Epithelial cell of proximal tubule (primary cell): ENCODE measurements at places on chromosomes 12 and 14. TPM values are rescaled to one million over a fixed set of nuclear protein-coding genes. Genes with fewer than 3 reads are reported as not detected.

The AQP6 gene
- not detected in 2 replicates for total RNA-seq

The PGF gene
- total RNA-seq = 6.1 and 7.0 TPM in 2 replicates

The BCL11B gene
- 0.23 and 0.58 TPM in 2 replicates for total RNA-seq

The GDF3 gene
- total RNA-seq = not detected in 2 replicates

The ACSS3 gene
- total RNA-seq = 2.5 and 3.4 TPM in 2 replicates

The KCTD10 gene
- 38.1 and 43.8 TPM in 2 replicates for total RNA-seq

The SLC6A12 gene
- total RNA-seq = 0.07 TPM in 1 of 2 replicates, not detected in the other

The ST8SIA1 gene
- total RNA-seq = 1.0 TPM in 1 of 2 replicates, not detected in the other

The DDX47 gene
- 106 and 110 TPM in 2 replicates for total RNA-seq

The DPF3 gene
- total RNA-seq = 0.86 and 0.94 TPM in 2 replicates

The MMP17 gene
- 0.69 and 3.6 TPM in 2 replicates for total RNA-seq
